ENCODE measurements at places on chromosomes 2 and 18.

- no peak for DNase-seq
Measured at GRCh38 chr18:26977781-26978180, 112.3 kb upstream of the AQP4 start.

- DNase-seq, result no peak
Measured at GRCh38 chr2:195168369-195168768, 488.7 kb upstream of the SLC39A10 start.

DNA sequence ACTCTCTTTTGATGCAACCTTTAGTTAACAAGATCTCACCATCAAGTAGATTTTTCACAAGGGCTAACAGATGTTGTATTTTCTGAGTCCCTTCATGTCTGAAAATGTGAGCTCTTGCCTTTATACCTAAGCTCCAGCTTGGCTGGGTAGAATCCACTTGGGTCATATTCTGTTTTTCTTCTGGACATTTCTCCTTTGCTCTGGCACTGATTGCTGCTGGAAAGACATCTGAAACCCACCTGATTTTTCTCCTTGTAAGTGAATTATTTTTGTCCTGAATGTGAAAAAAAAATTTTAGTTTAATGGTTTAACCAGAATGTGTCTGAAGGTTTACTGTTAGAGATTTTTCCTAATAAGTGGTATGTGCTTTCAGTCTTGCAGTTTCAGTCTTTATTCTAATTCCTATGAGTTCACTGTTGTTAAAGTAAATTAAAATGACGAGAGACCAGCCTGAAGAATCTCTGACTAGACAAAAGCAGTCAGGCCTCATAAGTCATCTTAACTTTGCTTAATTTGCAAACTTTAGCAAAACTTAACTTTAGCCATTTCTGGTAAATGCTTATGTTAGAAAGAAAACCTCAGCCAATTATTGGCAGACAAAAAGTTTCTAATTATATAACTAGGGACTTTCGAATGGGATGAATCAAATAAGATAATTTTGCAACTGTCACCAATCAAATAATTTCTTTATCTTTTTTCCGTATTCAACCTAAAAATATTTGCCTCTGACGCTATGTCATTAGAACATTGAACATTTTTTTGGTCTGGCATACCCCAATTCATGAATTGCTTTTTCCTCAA lies 70.8 kb downstream of the ACAA2 start:
- no peak for DNase-seq

DNA sequence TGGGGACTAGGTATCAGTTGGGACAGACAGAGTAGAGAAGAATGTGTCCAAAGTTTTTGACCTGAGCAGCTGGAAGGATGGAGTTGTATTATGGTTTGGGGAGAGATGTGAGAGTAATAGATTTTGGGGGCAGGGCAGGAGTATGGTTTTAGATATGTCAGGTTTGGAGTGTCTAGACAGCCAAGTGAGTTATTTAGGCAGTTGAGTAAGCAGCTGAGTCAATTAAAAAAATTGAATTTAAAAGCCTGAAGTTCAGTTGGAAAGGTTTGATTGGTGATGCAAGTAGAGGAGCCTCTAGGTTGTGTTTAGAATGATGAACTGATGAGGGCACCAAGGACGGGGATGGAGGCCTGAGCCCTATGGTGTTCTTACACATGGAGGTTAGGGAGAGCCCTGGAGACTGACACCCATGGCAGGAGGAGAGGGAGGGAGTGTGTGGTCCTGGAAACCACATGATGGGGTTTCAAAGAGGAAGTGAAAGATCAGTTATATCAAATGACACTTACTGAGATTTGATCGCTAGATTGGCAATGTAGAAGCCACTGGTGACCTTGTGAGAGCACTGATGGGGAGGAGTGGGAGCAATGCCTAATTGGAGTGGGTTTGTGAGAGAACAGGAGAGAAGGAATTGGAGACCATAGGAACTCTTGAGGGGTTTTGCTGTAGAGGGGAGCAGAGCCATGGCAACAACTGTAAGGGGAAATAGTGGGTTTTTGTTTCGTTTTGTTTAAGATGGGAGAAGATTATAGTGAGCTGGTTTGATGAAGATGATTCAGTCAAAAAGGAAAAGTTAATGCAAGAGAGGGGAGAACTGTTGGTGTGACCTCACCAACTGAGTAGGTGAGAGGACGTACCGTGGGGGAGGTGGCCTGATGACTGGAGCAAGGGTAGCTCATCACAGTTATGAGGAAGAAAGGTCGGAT lies 10.3 kb downstream of the ITGA6 start:
- no peak for DNase-seq

DNA sequence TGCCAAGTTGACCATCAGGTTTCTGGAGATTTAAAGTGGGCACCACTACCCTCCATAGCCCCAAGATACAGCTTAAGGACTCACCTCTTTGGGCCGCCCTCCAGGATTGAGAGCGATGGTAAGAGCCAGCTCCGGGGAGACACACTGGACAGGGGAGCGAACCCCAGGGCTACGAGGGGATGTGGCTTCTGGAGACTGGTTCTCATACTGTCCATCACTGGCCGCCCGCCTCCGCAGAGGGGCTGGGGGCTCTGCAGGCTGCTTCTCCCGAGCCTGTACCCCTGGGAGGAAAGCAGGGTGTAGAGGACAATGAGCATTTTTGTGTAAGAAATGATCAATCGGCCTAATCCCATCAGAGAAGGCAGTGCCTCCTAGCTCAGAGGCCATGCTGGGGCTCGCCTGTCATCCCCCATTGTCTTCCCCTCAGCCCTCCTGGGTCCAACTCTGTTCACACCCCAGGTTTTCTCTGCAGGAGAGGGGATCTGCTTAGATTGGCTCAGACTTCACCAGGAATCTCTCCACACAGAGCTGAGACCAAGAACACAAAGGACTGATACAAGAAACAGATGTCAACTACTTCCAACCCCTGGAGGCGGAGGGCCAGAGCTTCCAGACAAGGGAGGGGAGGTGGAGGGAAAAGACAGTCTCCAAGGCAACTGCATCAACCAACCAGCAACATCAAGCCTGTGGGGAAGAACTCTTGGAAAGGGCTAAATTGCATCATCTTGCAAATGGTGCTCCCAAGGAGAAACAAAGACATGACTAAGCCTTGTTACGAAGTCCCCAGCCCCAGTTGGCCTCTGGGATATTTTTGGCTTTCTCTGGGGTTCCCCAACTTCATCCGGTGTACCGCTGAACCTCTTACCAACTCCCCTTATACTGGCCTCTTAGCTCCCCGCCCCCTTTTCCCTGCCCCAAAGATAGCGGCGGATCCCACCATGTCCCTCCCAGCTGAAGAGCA lies 166.6 kb downstream of the TNS1 start:
- DNase-seq, result no peak

- peak; percentile 43 for DNase-seq
Measured at GRCh38 chr2:62304429-62305417, 108.8 kb downstream of the B3GNT2 start.

GRCh38 chr2:150981826-150982225 lies 279.8 kb downstream of the RBM43 start:
- no peak for DNase-seq

DNA sequence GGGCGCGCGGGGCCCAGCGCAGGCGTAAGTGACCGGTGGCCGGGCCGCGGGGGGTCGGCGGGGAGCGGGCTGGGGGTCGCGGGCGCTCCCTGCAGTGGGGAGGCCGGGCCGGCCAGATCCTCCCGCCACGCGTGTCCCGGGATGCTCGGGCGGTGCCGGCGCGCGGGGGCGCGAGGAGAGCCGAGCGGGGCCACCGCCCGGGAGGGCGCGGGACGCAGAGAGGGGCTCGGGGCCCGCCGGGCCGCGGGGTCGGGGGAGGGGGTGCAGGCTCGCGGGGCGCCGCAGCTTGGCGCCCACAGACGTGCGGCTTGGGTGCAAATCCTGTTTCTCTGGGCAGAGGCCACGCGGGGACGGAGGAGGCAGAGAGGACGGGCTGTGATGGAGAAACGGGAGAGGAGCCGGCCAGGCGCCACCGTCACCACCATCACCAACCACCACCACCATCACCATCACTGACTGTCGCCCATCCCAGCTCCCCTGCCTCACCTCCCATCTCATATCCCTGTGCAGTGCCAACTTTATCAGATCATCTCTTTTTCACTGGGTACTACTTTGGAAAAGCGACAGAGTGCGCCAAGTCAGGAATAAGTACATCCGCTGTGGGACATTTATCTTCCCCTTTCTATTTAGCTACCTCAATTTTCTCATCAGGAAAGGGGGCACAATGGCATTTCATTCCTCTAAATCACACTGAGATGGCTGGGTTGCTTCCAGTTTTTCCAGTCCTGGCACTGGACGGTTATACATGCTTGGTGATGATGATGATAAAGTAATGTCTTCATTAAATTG lies 97.2 kb upstream of the GPR45 start:
- no peak for DNase-seq

DNA sequence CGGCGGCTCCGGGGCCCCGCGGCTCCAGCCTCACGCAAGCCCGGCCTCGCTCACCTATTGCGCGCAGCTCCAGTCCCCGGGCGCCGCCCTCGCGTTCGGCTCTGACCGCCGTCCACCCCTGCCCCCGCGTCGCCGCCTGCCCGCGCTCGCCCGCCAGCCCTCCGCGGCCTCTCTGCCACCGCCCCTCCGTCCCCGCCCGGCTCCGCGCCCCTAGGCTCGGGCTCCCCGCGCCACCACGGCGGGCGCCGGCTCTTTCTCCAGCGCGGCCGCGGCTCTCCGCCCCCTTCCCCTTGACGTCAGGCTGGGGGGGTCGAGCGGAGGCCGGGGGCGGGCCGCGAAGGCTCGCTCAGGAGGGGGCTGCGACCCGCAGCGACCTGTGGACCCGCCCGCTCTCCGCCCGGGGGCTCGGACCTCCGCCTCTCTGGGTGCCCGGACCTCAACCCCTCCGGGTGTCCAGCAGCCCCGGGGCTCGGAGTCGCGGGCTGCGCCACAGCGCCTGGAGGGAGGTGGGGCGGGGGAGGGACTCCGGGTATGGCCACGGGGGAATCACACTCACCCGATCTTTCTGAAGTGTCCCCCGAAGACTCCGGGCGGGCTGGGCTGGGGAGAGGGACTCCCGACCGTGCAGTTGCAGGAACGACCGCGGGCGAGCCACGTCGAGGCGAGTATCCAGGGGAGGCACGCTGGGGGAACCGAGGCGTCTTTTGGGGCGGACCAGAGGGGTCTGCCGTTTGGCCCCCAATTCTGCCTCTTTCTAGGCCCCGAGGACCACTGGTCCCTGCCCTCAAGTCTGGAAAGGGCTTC lies at the start of gene SEMA4C:
TSS of gene SEMA4C (minus strand) at position 259 of the 804 bp plus-strand sequence. CDS start 2,194 bp downstream, outside the sequence.
- DNase-seq, result no peak

- DNase-seq, result no peak
Measured at GRCh38 chr2:55985406-55985805, 61.8 kb upstream of the EFEMP1 start.
